ENCODE measurements at places on chromosomes 2 and 18.

DNA sequence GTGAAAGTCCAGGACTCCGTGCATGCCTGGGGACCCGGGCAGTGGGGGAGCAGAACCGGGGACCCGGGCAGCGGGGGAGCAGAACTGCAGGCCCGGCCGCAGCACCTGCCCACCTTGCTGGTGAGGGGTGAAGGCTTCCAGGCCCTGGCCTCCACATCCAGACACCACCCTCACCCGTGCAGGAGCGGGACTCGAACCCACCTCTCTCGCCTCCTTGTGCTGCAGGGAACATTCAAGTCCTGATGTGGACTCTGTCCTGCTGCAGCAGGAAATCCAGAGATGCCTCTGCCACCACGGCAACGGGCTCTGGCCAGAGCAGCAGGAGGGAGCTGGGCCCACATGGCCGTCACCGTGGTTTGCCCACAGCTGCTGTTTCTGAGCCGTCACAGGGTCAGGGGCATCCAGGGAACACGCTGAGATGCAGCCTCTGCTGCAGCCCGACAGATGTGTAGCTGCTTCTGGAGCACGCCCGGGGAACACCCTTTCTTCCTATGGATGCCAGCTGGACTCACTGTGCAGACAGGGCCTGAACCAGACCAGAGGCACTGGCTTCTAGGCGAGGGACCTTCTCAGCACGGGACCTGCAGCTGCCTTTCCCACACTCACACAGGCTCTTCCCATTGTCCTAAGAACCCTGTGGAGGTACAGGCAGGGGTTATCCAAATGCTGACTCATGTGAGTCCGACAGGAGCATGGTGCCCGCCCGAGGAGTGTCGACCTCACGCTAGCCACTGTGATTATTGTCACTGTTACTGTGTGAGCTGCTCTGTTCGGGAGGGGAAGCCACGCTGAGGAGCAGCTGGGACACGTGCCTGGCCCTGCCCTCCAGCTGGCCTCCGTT, 89.2 kb upstream of the CTDP1 start:
- no peak for DNase-seq

- DNase-seq: no peak
These were observed 145.9 kb downstream of the COPS8 start for GRCh38 chr2:237231593-237231992.

- DNase-seq: no peak
These were observed 38.6 kb upstream of the TGIF1 start for GRCh38 chr18:3411327-3411726.

- no peak for DNase-seq
These were observed 9.2 kb downstream of the PTPRN start for GRCh38 chr2:219300022-219300421.
